T-helper 2 cell (primary cell): ENCODE measurements at places on chromosomes 5 and 9.

DNA sequence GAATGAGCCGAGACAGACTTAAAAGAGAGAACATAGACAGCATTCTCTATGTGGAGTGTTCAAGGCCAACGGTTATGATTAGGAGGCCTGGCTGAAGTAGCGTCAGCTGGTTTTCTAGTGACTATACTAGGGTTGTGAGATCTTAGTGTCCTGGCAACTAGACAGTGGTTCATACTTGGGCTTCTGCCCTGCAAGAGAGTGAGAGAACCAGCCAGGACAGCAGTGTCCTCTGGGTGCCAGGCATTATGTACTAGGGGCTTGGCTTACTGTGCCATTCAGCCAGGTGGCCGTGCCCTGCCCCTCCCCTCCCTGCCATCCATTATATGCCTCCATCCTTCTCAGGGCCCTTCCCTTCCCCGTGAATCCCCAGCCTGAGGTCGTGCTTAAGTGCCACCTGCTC lies 56.8 kb downstream of the TRIO start:
- DNase-seq, result no peak

GRCh38 chr9:12195456-12195855 lies 497.7 kb upstream of the TYRP1 start:
- DNase-seq, result no peak

DNA sequence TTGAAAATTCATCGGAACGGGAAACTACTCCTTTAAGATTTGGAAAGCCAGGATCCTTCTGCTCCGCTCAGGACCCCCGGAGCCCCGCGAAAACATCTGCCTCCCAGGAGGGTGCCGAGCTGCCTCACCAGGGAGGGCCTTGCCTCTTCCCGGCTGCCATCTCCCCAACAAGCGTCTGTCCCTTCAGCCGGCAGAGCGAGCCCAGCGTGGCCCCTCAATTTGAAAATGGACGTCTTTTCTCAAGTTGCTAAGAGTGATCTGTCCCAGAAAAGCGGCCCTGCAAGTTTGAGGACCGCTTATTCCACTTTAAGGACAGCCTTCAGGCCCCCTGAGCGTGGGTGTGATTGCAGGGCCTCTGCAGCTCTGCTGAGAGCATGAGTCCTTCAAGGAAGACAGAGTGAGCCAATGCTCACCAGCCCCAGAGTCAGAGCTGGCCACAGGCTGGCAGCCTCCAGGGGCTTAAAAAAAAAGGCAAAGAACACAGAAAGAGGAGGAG lies 101.3 kb downstream of the PHF2 start:
- DNase-seq, result peak; percentile 4

DNA sequence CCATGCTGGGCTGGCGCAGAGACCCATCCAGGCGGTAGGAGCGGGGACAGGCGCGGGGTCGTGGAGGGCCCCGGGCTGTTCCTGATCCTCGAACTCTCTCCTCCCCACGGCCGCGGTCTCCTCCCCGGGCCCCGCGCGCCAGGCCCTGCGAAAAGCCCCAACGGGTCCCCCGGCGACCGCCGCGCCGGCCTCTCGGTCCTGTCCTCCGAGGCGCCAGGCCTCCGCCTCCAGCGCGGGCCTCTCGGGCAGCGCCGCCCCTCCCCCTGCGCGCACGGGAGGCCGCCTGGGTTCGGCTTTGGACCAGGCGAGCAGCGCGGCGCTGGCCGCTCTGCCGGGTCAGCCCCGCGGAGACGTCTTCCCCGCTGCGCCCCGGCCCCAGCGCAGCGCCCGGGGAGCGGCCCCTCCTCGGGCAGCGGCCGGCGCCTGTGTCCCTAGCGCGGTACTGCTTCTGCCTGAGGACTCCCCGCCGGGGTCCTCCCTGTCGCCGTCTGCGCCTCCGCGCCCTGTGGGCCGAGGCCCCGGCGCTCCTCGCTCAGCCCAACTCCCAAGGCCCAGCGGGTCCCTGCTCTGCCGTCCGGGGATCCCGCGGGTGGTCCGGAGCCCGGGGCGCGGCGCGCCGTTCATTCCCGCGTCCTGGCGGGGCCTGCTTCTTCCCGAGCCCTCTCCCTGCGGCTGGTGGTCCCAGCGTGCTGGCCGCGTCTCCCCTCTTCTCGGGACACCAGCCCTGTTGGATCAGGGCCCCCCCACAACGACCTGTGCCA lies 13.4 kb downstream of the COL23A1 start:
- DNase-seq, result no peak

GRCh38 chr5:154207204-154207603 lies 16.7 kb downstream of the GALNT10 start:
- DNase-seq, result no peak

DNA sequence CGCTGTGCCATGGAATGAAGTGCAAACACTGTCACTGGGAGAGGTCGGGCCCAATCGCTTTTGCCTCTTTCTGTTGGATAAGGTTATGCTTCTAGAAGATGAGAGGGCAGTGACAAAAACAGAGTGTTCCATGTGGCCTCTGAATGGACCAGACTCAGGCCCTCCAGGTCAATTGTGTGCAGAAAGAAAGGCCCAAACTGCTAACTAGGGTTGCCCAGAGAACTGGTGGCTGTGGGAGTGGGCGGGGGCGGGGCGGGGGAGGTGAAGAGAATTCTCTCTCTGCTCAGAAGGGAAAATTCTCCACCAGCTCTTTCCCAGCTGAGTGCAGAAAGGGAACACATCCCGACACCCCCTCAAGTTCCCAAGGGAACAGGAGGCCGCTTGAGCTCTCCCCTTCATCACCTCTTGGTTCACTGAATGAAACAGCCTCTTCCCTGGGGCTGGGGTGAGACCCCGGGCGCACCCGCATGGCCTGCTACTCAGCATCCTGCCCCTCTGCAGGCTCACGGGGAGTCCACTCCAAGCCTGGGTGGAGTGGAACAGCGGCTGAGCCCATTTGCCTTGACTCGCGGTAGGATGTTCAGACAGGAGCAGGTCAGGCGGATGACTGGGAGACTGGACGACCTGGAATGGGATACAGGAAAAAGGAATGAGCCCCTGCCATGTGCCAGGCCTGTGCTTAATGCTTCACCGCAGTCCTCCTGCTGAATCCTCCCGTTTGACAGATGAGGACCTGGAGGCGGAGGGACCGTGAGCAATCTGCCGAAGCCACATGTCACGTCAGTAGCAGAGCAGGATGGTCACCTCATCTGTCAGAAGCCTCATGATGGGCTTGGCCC lies 93.8 kb upstream of the FANCC start:
- no peak for DNase-seq

DNA sequence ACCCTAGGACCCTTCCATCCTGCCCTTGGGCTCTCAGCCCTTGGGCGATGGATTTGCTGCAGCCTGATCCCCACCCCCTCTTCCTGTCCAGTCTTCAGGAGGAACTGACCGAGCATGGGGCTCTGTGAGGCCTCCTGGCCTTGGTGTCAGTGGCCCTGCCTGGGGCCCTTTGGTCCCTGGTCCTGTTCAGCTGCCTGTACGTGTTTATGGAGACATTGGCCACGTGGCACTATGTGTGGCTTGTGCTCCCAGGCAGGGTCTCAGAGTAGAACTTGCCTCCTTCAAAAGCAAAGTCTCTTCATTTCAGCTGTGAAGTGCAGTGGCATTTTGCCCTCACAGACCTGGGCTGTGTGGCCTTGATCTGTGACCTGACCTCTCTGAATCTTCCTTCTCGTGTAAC lies 11.1 kb downstream of the FCN2 start:
- DNase-seq, result no peak

DNA sequence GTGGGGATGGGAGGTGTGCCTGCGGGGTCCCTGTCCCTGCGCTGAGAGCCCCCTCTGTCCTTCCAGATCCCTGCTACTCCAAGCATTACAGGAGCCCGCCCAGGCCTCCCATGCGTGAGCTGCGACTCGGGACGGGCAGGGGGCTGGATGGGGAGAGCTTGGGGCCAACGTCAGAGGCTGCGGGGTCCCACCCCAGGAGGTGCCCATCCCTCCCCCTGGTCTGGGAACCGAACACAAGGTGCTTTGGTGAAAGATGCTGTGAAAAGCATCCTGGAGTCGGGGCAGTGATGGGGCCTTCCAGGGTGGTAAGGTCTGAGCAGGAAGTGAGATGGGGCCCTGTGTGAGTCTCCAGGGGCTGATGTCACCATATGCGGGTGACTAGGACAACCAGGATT lies 2.7 kb downstream of the LCN9 start:
- no peak for DNase-seq

DNA sequence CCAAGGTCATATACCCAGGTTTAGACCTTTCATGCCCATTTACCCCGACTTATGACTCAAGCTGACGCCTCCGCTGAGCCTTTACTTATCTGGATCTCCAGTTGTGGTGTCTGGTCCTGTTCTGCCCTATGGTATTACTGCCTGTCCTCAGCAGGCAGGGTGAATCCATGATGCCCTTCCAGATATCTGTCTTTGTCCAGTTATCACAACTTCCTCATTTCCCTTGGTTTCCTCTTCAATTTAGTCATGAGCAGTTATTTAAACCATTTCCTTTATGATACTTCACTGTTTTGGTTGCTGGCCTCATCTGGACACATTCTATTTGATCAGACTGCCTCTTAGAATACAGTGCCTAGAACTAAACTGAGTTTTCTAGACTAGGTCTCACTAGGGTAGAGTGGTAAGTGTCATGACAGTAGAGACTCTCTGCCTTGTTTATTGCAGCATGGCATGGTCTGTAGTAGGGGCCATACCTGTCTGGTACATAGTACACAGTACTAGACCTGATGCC lies 93.3 kb downstream of the MELK start:
- DNase-seq, result no peak

GRCh38 chr5:99258819-99259218 lies 330.0 kb upstream of the CHD1 start:
- DNase-seq, result peak; percentile 42

- no peak for DNase-seq
Measured at GRCh38 chr5:172098883-172099282, 89.1 kb downstream of the STK10 start.

DNA sequence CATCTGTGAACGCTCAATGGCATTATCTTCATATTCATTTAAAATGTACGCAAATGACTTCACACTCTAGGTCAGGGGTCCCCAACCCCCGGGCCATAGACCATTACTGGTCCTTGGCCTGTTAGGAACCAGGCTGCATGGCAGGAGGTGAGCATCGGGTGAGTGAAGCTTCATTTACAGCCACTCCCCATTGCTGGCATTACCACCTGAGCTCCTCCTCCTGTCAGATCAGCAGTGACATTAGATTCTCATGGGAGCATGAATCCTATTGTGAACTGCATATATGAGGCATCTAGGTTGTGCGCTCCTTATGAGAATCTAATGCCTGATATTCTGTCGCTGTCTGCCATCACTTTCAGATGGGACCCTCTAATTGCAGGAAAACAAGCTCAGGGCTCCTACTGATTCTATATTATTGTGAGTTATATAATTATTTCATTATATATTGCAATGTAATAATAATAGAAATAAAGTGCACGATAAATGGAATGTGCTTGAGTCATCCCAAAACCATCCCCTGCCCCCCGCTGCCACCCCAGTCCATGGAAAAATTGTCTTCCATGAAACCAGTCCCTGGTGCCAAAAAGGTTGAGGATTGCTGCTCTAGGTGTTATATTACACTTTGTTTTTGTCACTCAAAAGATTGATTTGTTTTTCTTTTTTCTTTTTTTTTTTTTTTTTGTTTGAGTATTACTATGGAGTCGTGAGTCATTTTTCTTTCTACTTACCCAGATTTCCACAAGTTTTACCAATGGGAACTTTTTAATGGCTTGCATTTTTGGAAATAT lies 127.2 kb downstream of the DOCK8 start:
- DNase-seq, result no peak

- no peak for DNase-seq
Measured at GRCh38 chr5:79581535-79581934, 30.7 kb upstream of the TENT2 start.

- DNase-seq, result no peak
Measured at GRCh38 chr5:160071916-160072315, 47.3 kb downstream of the PWWP2A start.

GRCh38 chr9:69617006-69617405 lies 55.2 kb downstream of the APBA1 start:
- no peak for DNase-seq

DNA sequence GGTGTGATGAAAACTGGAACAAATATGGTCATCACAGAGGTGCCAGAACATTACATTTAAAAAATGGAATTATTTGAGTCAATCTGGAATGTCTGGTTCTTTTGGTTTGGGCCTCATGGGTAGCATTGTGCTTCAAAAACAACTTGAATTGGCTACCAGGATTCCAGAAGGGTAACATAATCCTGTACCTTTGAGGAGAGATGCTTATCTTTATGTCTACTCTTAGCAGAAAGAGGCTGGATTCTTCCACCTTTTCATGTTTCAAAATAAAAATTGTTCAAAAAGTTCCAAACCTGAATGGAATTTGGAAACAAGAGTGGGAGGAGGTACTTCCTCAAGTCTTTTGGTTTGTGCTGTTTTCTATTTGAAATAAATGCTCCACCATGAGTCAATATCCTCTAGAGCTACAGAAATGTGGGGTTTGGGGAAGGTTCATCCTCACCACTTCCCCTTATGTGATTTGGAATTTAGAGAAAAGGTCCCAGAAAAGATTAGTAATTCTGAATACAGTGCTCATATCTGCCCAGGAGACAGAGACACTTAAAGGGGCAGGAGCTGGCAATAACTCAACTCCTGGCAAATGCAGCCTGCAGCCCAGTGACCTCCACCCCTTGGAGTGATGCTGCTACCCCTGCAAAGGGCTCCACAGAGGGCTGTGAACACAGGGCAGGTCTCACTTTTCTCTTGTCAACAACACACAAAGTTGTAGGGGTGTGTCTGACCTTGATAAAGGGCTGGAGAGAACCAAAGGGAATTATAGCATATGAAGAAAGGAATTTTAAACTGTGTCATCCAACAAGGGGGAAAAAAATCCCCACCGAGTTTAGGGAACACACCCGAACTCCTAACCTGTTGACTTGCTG lies 272.8 kb downstream of the CWC27 start:
- DNase-seq, result no peak

DNA sequence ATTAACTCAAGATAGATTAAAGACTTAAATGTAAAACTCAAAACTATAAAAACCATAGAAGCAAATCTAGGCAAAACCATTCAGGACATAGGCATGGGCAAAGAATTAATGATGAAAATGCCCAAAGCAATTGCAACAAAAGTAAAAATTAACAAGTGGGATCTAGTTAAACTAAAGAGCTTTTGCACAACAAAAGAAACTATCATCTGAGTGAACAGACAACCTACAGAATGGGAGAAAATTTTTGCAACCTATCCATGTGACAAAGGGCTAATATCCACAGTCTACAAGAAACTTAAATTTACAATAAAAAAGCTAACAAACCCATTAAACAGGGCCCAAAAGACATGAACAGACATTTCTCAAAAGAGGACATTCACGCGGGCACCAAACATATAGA lies 34.4 kb upstream of the ZFAND5 start:
- no peak for DNase-seq

- DNase-seq, result no peak
Measured at GRCh38 chr5:1412621-1413020, 32.6 kb downstream of the SLC6A3 start.

GRCh38 chr5:68315679-68316271 lies 100.2 kb downstream of the PIK3R1 start:
- no peak for DNase-seq

DNA sequence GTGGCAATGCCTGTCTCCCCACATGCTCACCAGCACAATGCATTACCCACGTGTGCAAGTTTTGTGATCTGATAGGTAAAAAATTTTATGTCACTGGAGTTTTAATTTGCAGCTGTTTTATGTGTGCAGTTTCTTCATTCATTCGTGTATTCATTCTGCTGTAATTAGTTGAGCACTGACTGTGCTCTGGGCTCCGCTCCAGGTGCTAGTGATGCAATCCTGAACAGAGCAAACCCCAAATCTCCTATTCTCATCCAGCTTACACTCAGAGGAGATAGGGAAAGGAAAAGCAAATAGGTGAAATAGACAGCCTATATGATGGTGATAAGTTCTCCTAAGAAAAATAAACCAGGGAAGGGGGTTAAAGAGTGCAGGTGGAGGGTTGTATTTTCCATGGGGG lies 148.4 kb downstream of the TENT4A start:
- no peak for DNase-seq
